Fibroblast of pulmonary artery (primary cell): ENCODE measurements at places on chromosomes 3 and 15.
A peak's percentile ranks its signal among the peaks of the same experiment; 100 is the strongest.

DNA sequence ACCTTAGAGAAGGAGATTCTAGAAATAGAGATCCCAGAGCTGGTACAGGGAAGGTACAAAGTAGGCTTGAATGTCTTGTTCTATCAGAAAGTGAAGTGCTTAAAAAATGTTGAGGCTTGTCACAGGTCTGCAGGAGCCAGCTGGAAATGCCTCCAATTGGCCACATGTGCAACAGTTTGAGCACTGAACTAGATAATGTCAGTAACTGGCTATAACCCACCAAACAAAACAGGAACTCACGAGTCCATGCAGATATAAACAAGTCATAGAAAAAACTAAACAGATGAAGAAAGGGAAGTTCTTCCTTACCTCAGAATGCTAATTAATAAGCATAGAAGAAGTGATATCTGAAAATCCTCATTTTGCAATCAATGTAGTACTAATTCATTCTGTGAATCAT lies 11.9 kb upstream of the TF start:
- no peak for DNase-seq

DNA sequence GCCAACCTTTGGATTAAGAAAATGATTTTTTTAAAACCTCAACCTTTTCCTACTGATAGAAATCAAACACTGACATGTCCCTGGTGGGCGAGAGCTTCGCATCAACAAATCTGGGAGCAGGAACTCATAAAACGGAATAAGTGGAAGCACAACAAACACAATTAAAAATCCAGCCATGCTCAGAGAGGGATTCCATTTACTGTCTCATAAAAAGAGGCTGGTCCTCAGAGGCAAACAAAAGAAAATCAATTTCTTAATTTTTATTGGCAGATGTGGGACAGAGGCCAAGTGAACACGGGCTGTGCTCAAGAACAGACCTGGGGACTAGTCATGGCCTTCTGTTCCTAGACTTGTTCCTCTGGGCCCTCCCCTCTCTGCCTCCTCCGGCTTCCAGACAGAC lies 214.5 kb downstream of the NTRK3 start:
- DNase-seq = no peak

GRCh38 chr3:13235079-13235478 lies 161.8 kb upstream of the IQSEC1 start:
- no peak for DNase-seq

DNA sequence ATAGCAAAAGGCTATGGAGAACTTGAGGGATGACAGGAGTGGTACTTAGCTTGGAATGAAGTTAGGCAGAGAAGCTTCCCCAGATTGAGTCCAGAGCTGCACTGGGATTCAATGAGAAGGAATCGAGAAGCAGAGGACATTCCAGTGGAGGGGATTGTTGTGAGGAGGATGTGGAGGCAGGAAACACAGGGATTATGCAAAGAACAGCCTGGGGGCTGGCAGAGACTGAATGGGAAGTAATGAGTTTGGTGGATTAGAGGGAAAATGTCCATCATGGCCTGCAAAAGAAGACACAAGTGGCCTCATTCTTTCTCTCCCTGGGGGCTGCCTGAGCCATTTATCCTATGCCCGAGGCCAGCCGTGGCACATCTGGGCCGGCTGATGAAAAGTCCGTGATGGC lies 20.5 kb upstream of the SCN10A start:
- DNase-seq = no peak

DNA sequence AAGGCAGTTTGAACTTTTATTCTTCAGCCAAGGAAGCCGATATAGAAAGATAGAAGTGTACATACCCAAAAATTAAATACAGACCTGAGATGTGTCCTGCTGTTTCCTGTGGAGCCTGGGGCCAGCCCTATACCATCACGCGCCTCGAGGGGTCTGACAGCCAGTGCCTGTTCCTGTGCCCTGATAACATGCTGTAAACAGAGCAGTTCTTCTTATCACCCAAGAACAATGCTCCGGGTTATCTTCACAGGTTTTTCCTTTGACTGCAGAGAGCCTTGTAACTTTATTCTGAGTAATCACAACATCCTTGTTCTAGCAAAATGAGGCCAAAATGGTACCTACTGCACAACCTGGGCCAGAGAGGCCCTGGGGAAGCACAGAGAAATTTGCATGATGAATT lies 289.7 kb upstream of the CHRM5 start:
- DNase-seq = no peak

GRCh38 chr3:153144779-153145178 lies 17.2 kb upstream of the RAP2B start:
- DNase-seq = peak; percentile 52

- peak; percentile 99 for DNase-seq
Observed at GRCh38 chr3:136994772-136995516, 37.2 kb downstream of the IL20RB start.

DNA sequence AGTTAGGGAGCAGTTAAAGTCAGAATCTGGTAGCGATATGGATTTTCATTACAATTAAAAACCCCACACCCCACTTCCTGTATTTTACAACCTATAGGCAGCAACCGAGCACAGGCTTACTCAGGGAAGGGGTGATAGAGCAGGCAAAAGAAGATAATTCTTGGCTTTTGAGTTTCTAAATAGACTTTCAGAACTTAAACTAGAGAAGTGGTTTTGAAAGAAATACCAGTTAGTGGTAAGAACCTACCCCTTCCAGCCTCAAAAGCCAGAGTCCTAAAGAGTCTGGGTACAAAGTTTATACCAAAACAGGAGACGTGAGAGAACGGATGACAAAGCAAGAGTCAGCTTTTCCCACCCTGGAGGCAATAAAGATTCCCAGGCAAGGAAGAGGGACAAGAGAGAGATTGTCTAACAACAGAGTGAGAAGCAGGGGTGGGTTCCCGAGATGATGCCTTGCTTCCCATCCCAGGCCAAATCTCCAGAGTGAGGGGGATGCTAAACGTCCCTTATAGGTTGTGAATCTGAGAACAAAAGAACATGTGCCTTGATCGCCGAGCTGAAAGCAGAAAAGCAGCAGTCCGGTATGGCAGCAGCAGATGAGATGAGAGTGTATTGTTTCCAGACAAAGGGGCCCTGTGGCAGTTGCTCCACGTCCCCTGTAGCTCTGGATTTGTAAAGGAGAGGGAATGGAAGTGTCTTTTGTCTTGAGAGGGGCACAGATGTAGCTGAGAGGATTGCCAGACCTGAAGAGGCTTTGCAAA lies 36.8 kb downstream of the KLHL6 start:
- DNase-seq = no peak
